ENCODE measurements at places on chromosomes 5 and 9.
A peak's percentile ranks its signal among the peaks of the same experiment; 100 is the strongest.

GRCh38 chr9:136016572-136017288 lies 55.6 kb upstream of the UBAC1 start:
- DNase-seq, result no peak

GRCh38 chr5:127564002-127564769 lies 46.7 kb downstream of the PRRC1 start:
- DNase-seq, result peak; percentile 38

- DNase-seq, result no peak
These were observed 104.2 kb upstream of the SPOCK1 start for GRCh38 chr5:137603356-137603755.

- no peak for DNase-seq
These were observed 51.3 kb upstream of the PITX1 start for GRCh38 chr5:135085133-135085935.

DNA sequence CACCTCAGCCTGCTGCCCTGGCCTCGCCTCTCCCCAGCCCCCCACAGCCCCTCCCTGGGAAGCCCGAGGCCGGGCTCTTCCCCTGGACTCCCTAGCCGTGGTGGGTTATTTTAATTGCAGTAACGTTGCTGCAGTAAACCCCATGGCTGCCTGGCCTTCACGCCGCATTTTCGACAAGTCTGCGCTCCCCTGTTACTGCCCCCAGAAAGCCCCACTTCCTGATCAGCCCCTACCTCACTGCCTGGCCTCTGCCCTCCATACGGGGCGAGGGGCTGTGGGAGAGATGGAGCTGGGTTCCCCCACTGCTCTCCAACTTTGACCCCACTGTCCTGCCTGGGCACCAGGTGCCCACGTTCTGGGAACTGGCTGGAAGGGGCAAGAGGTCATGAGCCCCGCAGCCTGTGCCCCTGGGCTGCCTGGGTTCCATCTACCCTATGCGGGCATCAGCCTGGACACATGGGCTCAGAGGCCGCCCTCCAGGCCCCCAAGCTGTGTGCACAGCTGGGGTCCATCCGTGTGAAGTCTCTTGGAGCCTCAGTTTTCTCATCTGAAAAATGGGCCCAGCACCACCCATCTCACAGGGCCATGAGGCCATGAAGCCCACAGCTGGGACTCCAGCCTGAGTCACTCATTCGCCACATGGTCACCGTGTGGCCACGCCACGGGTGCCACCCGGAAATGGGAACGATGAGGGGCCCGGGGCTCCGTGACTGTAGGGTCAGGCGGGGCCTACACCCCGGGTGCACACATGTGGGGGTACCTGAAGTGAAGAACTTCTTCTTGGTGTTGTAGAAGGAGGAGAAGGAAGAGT lies 11.5 kb downstream of the EGFL7 start:
- no peak for DNase-seq

DNA sequence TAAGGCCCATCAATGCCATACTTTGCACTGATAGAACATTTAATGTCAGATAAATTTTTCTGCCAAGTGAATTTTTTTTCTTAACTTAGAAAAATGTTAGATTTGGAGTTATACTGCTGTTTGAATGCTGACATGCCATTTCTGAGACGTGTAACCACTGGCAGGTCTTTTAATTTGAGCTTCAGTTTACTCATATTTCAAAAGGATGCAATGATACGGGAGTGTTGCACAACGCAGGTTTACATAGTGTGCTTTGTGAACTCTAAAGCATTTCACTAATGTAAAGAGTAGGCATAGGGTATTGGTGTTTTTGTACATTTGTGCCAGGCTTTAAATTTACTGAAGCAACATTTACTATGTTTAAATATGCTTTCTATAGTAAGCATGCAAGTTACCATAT lies 4.2 kb downstream of the ZBTB43 start:
- no peak for DNase-seq

- DNase-seq, result no peak
These were observed 624.4 kb upstream of the RORB start for GRCh38 chr9:73872701-73873100.

GRCh38 chr9:83178717-83179116 lies 115.8 kb upstream of the RASEF start:
- no peak for DNase-seq

DNA sequence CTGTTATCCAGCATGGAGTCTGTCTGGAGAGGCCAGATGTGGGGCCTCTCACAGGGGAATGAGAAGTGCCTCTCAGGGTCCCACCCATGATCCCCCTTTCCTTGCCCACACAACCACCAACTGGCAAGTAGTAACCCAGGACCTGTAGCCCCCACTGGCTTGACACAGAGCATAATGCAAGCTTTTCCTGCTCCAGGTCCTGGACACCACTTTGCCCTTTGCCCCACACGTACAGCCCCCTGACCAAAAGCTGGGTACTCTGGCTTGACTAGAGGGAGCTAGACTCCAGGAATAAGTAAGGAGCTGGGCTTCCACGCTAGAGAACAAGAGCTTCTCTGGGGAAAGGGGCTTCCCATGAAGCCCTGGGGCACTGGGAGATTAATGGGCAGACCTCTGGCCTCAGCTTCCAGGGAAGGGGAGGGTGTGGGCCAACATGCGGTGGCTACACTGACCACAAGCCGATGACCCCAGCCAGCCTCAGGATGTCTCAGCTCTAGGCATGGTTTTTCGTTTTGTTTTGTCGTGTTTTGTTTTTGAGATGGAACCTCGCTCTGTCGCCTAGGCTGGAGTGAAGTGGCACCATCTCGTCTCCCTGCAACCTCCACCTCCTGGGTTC lies 109.5 kb downstream of the C9orf50 start:
- DNase-seq, result no peak

DNA sequence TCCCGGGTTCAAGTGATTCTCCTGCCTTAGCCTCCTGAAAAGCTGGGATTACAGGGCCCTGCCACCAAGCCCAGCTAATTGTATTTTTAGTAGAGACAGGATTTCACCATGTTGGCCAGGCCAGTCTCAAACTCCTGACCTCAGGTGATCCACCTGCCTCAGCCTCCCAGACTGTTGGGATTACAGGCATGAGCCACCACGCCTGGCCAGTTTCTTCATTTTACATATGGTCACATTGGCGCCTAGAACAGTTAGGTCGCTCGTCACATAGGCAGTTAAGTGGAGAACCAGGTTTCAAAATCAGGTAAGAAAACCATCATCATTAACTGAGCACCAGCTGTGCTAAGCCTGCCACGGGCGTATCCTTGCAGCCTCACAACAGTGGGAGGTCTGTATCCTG lies 36.1 kb downstream of the OLFML2A start:
- DNase-seq, result no peak

GRCh38 chr5:87782916-87783315 lies 370.2 kb upstream of the CCNH start:
- DNase-seq, result no peak

DNA sequence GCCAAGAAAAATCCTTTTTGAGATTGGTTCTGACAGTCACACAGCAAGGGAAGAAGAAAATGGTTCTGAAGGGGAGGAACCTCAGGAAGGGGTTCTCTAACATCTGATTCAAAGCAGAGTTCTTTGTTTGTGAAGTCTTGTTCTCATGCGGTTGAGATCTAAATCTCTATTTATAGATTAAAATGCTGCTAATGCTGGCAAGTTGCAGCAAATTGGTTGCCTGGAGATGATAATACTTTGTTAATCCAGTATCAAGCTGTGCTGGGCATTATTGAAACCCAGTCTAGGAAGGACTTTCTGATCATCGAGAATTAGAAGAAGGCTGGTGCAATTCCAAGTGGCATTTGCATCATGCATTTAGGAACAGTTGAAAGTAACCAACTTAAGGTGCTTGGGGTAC lies 34.0 kb upstream of the SLC28A3 start:
- DNase-seq, result no peak

DNA sequence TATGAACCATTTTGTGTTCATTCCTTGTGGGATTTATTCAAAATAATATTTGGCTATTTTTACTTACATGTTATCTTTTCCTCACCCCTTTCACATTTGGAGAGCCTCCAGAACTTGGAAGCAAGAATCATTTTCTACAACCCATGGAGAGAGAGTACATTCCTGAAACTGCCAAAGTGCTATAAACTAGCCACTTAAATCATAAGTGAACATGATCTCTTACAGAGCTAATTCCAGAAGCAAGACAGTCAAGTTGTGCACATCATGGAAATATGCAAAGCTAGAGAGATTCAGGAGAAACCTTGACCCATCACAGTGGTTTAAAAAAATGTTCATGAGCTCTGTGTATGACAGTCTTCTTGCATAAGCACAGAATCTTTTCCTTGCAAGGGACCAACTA lies 883.6 kb upstream of the C9orf72 start:
- no peak for DNase-seq

DNA sequence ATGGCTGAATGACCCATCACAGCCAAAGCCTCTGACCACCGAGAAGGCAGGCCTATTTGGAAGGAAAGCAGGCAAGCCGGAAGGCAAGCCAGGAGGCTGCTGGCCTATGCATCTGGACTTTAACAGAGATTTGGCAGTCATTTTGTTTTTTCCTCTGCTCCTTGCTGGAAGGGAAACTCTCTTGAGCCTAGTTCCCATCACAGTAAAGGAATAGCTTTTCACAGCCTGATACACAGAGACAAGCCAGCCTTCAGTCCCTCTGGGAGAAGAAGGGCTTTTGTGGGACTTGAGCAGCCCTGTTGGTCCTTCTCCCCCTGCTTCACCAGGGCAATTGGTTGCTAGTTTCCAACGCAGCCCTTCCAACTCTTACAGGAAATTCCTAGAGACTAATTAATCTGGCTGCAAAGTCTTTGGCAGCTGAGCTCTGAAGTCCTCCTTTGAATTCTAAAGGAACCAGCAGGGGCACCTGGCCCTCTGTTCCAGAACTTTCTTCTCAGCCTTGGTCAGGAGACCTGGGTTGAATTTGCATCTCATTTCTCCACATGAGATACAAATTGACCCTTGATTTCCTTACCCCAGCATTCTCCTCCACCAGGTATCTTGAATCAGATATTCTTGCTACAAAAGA lies 157.3 kb upstream of the EPB41L4A start:
- DNase-seq, result no peak

GRCh38 chr5:163846512-163846911 lies 341.1 kb downstream of the MAT2B start:
- DNase-seq, result no peak

- no peak for DNase-seq
These were observed 244.8 kb downstream of the PBX3 start for GRCh38 chr9:125991886-125992529.

DNA sequence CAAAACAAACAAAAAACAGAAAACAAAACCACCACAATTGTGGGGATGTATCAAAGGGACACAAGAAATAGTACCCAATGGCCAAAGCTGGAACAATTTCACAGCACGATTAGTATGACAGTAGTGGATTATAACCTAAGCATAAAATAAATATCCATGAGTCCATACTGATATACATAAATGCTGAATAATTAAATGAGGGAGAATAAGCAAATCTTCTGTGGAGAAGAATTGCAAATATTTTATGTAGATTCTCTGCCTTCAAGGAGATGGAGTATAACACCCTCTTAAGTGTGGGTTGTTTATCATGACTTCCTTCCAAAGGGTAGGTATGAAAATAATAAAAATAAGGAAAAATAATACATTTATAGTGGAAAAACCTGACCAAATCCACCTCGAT lies 325.4 kb downstream of the PDE4D start:
- no peak for DNase-seq

DNA sequence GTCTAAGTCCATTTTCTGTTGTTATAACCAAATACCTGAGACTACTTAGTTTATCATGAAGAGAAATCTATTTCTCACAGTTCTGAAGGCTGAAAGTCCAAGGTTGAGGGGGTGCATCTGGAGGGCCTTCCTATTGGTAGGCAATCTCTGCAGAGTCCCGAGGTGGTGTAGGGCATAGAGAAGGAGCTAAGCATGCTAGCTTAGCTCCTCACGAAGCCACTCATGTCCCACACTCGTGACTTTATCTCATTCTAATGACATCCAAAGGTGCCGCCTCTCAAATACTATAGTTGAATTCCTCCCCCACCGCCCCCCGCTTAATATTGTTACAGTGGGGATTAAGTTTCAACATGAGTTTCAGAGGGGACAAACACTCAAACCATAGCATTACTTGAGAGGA lies 36.0 kb upstream of the ZBED3 start:
- no peak for DNase-seq

DNA sequence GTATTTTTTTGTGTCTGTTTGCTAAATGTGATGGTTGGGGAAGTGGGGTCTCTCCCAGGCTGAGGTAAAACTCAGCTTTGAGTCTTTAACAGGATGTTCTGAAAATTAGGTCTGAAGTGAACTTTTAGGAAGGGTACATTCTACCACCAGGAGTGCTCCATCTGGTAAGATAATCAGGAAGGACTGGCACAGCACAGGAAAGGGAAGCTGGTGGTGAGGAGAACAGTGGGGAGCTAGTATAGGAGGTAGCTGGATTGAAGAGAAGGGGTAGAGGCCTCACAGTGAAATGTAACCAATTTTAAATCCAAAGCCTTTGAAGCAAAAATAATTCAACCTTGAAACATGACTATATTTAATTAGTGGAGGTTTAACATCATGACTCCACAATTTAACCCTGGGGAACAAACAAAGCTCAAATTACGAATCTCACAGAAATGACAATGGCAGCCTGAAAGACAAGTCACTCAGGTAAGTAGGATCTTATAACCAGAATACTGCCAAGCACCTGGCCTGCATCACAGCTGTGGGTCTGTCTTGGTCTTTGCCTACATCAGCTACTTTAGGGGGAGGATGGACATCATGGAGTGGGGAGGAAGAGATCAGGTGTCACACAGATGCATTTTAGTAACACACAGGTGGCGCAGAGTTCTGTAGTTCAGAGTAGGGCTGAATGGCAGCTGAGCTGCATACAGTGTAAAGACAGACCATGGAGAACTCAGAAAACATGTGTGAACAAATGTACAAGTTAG lies 445.3 kb downstream of the DMRT2 start:
- peak; percentile 56 for DNase-seq

DNA sequence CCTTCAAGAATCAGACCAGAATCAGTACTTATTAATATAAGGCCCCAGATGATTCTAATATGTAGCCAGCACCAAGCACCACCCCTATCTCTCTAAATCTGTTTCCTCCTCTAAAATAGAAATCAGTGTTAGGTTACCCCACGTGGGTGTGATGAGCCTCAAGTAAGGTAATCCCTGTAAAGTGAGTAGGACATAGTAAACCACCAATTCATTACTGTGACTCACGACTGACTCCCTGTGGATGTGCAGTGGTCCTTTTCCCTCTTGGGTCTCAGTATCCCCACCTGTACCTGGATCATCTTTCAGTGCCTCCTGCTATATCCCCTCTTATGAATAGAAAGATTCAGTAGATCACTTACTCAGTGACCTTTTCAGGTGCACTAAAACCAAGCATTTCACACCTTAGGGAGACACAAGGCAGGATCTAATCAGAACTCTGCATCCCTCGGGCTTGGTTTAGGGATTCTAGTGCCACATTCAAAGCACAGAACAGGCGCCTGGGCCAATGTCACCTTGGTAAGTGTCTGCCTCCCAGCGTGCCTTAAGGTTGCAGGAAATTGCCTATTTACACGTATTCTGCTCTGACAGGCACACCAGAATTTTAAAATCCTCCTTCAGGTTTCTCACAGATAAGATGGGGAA lies 12.2 kb upstream of the ALDH1B1 start:
- DNase-seq, result no peak

DNA sequence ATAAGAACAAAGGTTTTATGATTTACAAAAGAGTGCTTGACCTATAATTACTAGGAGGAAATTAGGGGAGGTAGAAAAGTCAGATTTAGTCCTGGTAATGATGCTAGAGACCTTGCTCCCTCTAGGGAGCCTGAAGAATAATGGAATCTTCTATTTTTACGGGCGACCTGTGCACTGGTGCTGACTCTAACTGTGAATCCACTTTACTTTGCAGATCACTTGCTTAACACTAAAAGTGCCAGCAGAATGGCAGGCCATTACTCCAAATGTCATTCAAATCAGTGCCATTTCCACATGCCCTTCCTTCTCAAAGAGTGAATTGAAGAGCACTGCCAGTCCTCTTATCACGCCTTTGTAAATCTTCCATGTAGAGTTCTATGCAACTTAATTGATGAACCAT lies 359.4 kb upstream of the ARRDC3 start:
- DNase-seq, result no peak

Measured in NCI-H1436 (cell line).